ENCODE measurements at places on chromosomes 4 and X.

DNA sequence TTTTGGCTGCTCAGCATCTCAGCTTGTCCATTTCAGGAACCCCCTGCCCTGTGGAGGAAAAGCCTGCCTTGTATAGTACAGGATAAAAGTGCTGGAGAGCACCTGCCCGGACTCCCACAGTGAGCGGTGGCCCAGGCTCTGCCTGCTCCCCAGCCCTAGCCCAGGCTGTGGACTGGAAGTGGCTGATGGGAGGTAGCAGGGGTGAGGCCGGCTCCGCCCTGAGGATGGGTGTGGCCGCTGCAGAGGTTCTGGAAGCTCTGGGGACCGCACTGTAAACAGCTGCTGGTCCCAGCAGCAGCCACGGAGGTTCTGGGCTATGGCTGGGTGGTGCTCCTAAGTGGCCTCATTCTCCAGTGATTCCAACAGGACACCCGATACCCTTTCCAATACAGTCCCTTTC is 56.6 kb upstream of the HELT start:
- DNase-seq: no peak

DNA sequence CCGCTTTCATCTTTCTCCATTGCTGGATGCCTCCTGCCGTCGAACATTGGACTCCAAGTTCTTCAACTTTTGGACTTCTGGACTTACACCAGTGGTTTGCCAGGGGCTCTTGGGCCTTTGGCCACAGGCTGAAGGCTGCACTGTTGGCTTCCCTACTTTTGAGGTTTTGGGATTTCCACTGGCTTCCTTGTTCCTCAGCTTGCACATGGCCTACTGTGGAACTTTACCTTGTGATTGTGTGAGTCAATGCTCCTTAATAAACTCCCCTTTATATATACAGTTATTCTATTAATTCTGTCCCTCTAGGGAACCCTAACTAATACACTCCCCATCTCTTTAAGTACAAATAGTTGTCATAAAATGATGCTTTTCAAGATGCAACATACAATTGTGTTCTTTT is 595.3 kb downstream of the ARAP2 start:
- DNase-seq: no peak

GRCh38 chrX:49272421-49272820 is 2.8 kb downstream of the PPP1R3F start:
- DNase-seq: no peak

- DNase-seq: no peak
Measured at GRCh38 chr4:145799223-145799622, 119.3 kb downstream of the C4orf51 start.

DNA sequence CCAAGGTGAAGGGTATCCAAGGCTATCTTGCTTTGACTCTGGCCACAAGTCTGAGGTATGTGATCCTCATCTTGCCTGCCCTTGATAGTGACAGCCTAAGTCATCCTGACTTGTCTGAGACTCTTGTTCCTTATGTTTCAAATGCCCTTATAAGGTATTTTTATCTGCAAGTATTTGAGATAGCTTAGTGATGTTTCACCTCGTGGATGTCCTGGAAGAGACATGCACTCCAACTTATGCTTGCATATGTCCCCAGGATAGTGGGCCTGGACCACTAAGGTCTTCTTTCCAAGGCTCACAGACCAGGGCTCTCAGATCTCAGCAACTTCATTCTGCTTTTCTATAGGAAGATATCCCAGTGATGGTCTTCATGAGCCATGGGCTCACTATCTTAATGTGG is 120.5 kb upstream of the WDR1 start:
- no peak for DNase-seq

GRCh38 chr4:128286474-128287058 is 1.0 kb downstream of the PGRMC2 start:
- peak; percentile 42 for DNase-seq

GRCh38 chrX:12360986-12361598 is 222.8 kb downstream of the FRMPD4 start:
- DNase-seq: no peak

DNA sequence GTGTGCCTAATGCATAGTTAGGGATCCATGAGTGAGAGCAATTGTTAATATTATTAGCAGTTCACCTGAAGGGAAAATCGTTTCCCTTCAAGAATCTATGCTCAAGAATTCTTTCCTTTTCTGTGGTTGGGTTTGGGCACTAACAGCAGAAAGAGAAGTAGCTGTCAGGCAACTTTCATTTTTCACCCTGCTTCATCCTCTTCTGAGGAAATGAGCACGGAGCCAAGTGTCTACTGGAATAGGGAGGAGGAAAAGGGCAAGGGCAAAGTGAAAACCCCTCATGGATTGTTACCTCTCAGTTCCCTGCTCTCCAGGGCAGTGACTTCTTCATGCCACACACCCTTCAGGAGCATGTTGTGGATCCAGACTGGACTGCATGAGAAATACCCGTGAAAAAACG is 2.6 kb upstream of the HPGDS start:
- DNase-seq: no peak

GRCh38 chr4:156021298-156021697 is 67.6 kb upstream of the CTSO start:
- no peak for DNase-seq

DNA sequence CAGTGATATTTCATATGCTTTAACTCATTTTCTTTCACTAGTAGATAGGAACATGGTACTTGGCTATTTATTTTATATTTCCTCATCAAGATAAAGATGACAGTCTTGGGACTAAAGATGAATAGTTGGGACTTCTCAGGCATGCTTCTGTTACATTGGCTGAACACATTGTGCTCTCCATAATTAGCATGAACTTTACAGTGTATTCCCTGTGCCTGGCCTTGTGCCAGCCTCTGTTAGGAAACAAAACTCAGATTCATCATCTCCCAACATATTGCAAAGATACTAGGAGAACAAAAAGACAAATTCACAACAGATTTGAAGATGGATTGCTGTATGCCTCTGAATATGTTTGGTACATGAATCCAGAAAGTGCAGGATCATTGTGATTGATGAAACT is 26.4 kb downstream of the GRIA2 start:
- DNase-seq: no peak

DNA sequence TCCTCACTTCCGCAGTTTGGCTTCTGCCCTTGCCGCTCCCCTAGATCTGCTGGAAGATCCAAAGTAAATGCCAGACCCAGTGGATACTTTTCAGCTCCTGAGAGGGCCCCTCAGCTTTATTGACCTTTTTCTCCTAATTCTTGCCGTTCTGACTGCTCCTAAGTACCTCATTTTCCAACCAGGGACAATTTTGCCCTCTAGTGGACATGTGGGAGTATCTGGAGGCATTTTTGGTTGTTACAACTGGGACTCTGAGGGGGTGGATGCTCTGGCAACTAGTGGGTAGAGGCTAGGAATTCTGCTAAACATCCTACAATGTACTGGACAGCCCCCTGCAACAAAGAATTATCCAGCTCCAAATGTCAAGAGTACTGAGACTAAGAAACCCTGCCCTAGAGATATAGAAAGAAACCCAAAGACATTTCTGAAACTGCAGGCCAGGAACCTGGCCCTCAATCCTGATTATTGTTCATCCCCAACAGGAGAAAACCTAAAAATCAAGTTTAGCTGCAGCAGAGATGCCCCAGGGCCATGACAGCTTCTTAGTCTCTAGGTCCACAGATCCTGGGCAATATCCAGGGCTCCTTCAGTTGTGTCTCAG is 3.4 kb downstream of the TEX13B start:
- DNase-seq: peak; percentile 32

DNA sequence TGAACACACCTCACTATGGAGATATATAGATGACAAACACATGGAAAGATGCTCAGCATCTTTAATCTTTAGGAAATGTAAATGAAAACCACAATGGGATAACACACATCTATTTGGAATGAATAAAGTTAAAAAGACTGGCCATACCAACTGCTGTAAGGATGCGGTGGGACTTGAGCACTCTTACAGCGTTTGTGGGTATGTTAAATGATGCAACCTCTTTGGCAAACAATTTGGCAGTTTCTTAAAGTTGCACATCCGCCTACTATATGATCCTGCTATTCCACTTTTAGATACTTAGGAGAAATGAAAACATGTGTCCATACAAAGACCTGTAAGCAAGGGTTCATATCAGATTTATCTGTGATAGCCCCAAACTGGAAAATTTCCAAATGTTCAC is 50.7 kb downstream of the MRPL1 start:
- DNase-seq: no peak

GRCh38 chr4:14309431-14309830 is 681.9 kb upstream of the BOD1L1 start:
- DNase-seq: no peak

GRCh38 chr4:743463-744211 is 38.0 kb downstream of the PCGF3 start:
- peak; percentile 45 for DNase-seq
